ENCODE measurements at places on chromosomes 6 and 20.

DNA sequence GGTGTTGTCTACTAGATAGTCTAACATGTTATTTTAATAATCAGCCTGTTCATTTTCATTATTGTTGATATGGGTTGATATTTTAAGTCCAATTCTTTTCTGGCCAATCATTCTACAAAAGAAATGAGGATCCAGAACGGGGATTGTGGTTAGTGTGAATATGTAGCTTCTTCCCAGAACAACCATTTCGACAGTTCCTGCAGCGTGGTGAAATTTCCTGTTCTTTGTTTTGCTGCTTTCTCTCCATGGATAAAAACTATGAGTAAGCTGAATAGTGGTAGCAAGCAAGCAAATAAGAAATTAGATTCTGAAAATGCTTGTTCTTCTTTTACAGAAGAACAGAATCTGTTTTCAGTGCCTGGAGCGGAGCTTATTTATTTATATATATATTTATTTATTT, 65.5 kb upstream of the F13A1 start:
- DNase-seq = peak; percentile 94

GRCh38 chr6:110542311-110543024, 66.1 kb upstream of the SLC22A16 start:
- no peak for DNase-seq

DNA sequence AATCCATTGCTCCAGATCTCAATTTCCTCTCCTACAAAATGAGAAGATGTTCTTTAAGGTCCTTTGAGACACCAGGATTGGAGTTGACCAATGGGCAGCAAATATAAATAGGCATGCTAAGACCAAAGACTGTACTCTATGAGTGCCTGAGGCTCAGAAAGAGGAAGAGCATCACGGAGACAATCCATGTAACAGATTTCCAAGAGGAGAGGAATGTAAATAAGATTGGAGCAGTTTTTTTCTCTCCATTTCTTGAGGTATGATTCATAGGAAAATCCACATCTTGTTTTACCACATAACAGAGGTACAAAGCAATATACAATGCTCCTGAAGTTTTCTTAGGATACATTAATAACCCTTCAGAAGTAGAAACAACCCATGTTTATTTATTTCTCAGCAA, 109.8 kb downstream of the UBE3D start:
- DNase-seq = no peak

- no peak for DNase-seq
Measured at GRCh38 chr6:74063391-74063790, 367.4 kb downstream of the CD109 start.

DNA sequence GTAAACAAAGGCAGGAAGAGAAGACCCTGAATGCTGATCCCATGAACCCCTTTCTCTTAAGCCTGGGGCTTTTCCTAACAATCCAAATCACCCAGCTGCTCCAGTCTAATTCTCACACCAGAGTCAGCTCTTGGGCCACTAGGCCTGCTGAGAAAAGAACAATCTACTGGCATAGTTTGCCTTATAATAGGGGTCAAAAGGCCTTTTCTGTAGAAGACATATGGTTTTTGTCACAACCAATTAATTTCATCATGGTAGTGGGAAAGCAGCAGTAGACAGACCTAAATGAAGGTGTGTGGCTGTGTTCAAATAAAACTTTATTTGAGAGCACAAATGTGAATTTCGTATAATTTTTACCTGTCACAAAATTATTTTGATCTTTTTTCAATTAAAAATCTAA, 994.7 kb upstream of the EPHA7 start:
- DNase-seq = no peak

DNA sequence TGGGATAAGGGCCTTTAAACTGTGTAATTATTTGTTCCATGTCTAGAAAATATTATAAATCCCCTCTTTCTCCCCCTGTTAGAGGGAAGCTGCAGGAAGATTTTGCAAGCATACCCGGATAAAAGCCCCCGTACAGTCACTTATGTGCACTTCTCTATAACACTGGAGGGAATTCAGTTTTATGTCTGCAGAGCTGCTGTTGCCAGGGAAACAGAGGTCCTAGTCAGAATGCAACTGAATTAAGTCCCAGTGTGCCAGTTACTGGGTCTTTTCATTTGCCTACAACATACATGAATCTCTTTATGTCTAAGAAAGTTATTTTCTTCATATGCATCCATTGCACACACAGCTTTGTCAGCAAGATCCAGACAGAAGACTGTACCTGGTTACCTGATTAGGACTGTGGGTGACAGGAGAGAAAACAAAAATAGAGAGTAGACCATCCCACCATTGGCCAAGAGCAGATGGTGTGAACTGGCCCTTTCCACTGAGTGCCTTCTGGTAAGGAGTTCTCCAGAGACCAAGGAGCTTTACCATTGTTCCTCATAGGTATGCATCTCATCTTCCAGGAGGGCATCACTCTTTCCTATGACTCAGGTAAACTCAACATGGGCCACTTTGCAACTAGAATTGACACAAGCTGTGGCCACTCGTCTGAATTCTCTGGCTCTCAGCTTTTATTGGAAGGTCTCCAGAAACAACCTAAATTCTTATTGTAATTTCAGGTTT, 180.8 kb upstream of the PHACTR1 start:
- DNase-seq = no peak

GRCh38 chr6:128882560-128882959, 378 bp upstream of the LAMA2 start:
- no peak for DNase-seq

GRCh38 chr6:129731428-129731827, 21.5 kb upstream of the ARHGAP18 start:
- no peak for DNase-seq

DNA sequence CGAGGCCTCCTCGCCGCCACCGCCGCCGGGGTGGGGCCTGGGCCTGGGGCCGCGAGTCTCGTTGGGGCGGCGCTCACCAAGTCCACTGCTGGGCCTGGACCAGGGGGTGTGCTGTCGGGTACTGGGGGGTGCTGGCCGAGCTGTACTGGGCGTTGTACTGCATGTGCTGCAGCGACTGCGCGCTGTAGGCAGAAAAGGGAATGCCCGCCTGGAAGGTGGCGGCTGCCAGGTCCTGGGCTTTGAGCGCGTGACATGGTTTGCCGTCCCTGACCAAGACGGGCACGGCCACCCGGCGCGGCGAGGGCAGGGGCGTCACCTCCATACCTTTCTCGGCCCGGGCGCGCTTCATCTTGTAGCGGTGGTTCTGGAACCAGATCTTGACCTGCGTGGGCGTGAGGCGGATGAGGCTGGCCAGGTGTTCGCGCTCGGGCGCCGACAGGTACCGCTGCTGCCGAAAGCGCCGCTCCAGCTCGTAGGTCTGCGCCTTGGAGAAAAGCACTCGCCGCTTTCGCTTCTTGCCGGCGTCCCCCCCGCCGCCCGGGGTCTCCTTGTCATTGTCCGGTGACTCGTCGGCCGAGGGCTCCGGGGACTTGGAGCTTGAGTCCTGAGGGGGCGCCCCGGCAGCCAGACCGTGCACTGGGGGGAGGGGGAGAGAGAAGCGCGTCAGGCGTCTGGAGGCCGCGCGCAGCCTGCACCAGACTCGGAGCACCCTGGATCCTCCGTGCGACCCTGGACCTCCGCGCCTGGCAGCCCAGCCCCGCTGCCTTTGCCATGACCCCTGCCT, 1.8 kb downstream of the NKX2-2 start:
- DNase-seq = no peak

GRCh38 chr20:18624948-18625347, 37.1 kb downstream of the DTD1 start:
- DNase-seq = no peak

GRCh38 chr6:42049116-42049809, 1.1 kb upstream of the TAF8 start:
- DNase-seq = no peak

GRCh38 chr20:25394276-25394675, 3.6 kb upstream of the ABHD12 start:
- DNase-seq = no peak

GRCh38 chr6:88145298-88145963, 20.7 kb downstream of the CNR1 start:
- no peak for DNase-seq

GRCh38 chr20:44943828-44944227, 16.4 kb downstream of the TOMM34 start:
- no peak for DNase-seq
